Hematopoietic multipotent progenitor cell treated with erythropoietin and hydrocortisone succinate and interleukin-3 and kit ligand, for 4 days (in vitro differentiated cells): ENCODE measurements at places on chromosomes 2 and 18.
A peak's percentile ranks its signal among the peaks of the same experiment; 100 is the strongest.

DNA sequence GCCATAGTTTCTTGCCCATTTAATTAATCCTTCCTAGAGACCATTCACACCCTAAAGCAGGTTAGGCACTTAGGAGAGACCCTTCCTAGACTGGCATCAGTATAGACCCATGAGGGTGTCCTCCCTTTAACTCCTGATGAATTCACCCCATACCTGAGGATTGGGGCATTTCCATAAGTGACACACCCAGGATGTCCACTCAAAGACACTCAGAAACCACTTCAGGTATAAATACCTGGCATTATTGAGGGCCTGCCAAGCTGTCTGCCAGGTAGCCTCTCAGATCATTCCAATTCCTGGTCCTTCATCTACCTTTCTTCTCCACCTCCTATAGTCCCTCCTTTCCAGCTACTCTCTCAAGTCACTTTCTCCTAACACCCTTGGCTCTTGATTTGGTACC, 57.5 kb upstream of the SLC14A2 start:
- DNase-seq = no peak

DNA sequence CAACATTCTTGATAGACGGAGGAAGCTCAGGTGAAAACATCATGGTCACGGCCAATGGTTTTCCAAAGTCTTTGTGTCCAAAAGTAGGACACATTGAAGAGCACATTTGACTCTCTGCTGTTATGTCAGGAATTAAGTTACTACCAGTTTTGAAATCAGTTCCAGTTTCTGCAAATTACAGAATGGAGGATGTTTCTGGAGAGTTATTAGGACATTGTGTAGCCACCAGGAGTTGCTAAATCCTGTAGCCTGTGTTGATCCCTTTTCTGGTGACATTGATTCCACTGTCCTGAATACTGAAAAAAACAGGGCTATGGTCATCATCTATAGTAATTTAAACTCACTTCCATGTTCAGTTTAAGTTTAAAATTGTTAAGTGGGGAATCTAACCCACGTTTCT, 15.3 kb downstream of the UPP2 start:
- no peak for DNase-seq

- DNase-seq = peak; percentile 10
These were observed 148.1 kb downstream of the EML6 start for GRCh38 chr2:54871457-54872107.

GRCh38 chr2:176657393-176657792, 388.2 kb downstream of the MTX2 start:
- no peak for DNase-seq

- DNase-seq = no peak
These were observed 1.3 kb upstream of the EIF2AK3 start for GRCh38 chr2:88628571-88628939.

DNA sequence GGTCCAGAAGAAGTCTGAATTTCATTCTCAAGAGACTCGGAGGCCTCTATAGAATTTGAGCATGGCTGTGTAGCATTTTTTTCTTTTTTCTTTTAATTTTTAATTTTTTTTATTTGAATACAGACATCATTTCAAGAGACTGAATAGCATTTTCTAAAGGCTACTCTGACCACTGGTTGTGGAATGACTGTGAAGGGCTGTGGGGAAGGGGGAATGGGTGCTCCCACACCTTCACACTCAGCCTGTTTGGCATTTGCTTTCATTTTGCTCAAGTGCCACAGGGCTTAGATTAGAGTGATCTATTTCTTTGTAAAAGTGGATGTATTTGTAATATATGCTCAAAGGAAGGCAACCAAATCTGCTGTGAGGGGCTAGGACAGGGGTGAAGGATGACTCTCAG, 142.0 kb upstream of the SPOPL start:
- no peak for DNase-seq

DNA sequence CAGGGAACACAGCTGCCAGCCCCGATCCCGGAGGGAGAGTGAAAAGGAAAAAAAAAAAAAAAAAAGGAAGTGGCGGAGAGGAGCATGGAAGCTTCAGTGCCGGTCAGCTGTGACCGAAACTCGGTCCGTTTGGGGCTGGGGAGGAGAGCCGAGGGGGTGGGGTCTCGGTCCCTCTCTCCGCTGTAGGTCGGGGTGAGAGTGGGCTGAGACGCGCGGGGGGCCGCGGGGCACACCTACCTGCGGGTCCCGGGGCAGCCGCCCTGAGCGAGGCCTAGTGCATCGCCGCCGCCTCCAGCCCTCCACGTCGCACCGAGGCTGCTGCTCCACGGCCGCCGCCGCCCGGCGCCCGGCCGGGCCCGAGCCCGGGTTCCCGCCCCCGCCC, 536 bp downstream of the VPS54 start:
- DNase-seq = peak; percentile 67

- DNase-seq = no peak
These were observed 101.8 kb upstream of the NFU1 start for GRCh38 chr2:69538872-69539548.

DNA sequence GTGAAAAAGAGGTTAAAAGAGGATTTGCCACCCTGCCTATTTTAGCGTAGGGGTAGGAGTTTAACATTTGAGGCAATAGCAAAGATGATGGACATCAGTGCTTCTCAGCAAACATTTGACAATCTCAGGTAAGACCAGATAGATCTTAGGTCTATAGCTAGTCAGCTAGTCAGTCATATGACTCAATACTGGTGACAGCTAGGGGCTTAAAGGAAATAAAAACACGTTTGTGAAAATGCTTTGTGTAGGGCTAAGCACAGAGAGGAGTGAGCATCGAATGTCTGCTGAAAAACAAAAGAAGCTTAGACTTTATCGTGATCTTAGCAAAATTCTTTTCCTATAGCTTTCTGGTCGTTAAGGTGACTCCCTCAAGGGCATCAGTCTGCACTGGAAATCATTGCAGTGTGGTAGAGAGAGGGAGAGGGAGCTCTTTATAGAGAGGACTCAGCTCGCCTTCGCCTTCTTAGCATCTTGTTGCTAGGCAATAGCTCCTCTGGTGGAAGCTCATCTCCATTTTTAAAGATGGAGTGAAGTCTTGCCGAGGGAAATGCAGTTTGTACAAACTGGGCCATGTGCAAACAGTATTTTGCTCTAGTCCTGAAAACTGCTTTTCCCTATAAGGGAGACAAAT, 62.8 kb upstream of the SLC38A11 start:
- DNase-seq = no peak

- peak; percentile 25 for DNase-seq
These were observed 258.1 kb downstream of the LNPK start for GRCh38 chr2:175744000-175744399.

DNA sequence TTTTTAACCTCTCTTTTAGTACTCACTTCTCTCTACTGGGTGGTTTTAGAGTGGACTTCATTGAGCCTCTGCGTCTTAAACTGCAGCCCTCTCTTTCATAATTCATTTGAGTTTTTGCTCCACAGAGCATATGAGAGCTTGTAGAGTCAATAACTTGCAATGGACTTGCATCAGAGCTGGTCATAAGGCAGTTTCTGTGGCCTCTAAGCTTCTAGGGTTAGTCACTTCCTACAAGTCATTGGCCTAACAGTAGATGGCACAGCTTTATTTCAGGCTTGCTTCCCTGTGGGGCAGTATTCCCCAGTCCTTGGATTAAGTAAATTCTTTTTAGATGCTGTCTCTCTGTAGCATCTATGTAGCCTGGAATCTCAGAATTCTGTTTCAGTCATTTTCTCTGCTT, 1435.7 kb downstream of the LRP1B start:
- no peak for DNase-seq

DNA sequence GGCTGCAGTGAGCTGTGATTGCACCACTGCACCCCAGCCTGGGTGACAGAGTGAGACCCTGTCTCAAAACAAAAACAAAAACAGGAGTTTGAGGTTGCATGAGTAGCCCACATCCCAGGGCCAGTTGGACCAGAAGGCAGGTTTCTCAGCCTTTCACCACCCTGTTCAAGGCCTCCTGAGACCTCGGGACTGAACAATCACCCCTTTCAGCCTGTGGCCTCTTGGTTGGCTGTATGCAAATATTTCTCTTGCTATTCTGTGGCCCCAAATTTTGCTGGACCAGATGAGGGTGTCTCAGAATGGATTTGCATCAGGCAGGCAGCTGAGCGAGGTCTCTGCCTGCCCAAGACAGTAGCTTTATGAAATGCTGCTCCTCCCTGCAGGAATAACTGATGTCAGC, 56.9 kb downstream of the DPYSL5 start:
- DNase-seq = no peak

DNA sequence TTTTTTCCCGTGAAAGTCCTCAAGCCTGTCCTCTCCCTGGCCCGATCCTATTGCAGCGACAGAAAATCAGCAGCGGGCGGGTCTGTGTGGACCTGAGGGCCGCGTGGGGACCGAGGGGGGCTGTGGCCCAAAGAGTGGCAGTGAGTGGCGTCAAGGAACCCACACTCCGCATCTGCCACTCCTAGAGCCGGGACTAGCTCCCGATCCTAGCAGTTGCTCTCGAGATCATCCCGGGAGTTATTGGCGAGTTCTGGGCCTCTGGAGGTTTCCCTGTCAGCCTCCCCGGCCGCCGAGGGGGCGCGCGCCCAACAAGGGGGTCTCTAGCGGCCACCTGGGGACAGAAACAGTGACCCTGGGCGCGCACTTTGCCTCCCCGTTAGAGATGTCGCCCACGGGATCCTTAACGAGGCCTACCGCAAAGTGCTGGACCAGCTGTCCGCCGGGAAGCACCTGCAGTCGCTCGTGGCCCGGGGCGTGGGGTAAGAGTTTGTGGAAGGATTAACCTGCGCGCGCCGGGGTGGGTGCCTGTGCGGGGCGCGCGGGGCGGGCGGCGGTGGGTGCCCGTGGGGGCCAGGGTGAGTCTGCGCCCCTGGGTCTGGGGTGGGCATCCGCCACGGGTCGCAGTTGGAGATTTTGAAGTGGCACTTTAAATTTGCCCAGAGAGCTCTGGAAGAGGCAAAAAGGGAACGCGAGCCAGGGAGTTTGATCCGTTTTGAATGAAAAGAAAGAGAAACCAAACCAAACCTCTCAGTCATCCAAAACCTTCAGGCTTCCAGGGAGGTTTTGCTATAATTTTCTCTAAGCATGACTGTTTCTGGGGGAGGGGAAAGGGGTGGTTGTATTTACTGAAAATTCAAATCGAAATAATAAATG, 3.5 kb downstream of the ADCYAP1 start:
- DNase-seq = peak; percentile 22

DNA sequence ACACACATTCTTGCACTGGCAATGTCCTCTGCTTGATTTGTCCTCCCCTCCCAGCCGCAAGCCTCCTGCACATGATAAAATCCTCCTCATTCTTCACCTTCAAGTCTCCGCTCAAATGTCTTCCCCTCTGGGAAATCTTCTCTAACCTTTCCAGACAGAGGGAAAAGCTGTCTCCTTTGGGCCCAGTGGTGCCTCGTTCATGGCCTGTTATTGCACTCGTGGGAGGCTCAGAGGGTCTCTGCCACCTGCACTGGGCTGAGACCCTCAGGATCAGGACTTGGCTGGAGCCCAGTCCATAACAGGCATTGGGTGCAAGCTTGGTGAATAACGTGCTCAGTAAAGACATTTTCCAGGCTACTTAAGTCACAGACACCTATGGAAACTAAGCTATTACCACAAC, 68.6 kb downstream of the PTGR3 start:
- DNase-seq = no peak

- peak; percentile 67 for DNase-seq
These were observed 69.1 kb upstream of the AFF3 start for GRCh38 chr2:100211521-100211920.

- DNase-seq = no peak
These were observed 14.7 kb downstream of the PCARE start for GRCh38 chr2:29059624-29060023.

- no peak for DNase-seq
These were observed 243.8 kb downstream of the CELF4 start for GRCh38 chr18:37321582-37322491.

- no peak for DNase-seq
These were observed 51.2 kb upstream of the TXNDC2 start for GRCh38 chr18:9834551-9834950.

- peak; percentile 39 for DNase-seq
These were observed 4.9 kb upstream of the NEUROD1 start for GRCh38 chr2:181685150-181685688.

GRCh38 chr2:61938511-61938910, 33.0 kb downstream of the COMMD1 start:
- no peak for DNase-seq

DNA sequence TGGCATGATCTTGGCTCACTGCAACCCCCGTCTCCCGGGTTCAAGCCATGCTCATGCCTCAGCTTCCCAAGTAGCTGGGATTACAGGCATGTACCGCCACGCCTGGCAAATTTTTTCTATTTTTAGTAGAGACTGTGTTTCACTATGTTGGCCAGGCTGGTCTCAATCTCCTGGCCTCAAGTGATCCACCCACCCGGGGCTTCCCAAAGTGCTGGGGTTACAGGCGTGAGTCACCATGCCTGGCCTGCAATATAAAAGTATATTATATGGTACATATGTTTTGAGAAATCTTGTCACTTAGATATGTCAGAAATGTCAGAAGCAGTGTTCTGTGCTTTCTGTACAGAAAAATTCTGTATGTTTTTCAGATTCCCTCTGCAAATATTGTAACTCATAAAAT, 19.2 kb upstream of the XPO1 start:
- DNase-seq = no peak

DNA sequence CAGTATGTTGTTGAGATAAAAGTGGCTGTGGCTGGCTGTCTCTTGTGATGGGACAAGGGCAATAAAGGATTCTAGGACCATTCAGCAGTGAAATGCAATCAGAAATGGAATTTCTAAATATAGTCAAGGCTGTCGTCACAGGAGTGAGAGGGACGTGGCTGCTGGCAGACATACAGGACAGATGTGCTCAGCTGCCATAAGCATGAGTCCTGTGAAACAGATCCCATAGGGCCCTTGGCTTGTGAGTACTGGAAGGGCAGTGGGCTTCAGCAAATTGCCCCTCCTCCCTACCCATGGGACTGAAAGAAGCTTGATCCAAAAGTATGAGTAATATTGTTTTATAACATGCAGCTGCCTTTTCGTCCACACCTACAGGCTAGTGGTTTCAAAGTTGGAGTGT, 4.2 kb upstream of the CNNM3 start:
- DNase-seq = no peak

GRCh38 chr2:204920776-204921175, 375.5 kb downstream of the PARD3B start:
- DNase-seq = no peak

GRCh38 chr2:85009019-85009618, 38.2 kb downstream of the KCMF1 start:
- DNase-seq = peak; percentile 70

DNA sequence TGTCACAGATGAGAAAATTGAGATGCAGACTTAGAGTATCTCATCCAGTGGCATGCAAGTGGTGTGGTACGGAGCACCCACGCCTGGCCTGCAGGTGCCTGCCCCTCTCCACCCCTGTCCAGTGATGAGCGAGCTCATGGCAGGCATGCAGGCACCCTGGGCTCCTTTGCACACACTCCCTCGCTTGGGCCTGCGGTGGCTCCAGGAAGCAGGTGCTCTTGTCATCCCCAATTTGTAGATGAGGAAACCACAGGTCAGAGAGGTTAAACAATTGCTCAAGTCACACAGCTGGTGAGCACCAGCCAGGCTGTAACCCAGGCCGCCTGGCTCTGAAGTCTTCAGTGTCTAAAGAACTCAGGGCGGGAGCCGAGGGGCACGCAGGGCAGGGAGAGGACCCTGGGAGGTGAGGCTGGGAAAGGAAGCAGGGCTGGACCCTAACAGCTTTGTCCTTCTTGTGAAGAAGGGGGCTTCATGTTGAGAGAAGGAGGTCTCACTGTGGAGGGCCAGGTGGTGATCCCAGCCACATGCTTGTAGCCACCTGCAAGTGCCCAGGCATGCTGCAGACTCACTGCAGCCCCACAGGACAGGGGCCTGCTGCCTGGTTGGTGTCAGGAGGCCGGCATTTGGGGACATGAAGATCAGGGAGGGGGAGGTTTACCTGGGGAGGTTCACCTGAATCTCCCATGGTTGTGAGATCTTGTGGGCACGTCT, 166.2 kb downstream of the SH3RF3 start:
- no peak for DNase-seq

GRCh38 chr2:28618221-28619141, 122.6 kb downstream of the PLB1 start:
- DNase-seq = no peak
